ENCODE measurements at places on chromosomes 11 and 22.

DNA sequence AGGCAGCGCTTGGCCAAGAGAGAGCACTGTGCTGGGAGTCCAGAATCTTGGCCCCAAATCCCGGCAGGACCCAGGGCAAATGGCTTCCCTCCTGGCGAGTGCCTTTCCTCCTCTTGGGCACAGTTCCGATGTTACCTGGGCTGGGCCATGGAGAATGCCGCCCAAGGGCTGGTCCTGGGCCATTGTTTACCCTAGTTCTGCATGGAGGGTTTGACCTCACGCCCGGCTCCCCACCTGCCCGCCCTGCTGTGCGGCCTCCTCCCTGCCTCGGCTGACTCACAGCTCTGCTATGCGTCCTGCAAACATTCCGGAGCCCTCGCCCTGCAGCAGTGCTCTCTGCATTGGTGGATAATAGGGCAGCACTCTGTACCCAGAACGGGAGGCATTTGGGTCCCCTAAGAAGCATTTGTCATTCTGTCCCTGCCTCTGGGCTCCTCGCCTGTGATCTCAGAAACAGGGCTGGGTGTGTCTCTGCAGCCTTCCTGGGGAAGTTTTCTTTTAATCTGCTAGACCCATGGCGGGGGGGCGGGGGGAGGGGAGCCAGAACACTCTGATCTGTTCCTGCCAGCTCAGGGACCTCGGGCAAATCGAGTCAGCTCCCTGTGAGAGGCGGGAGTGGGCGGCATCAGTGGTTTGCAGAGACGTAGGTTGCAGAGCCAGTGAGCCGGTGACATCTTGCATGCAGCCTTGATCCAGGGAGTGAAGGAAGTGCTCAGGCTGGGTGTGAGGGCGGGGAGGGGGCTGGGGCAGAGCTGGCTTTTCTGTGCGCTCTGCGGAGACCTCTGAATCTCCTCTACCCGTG, 32.9 kb upstream of the SMIM38 start:
- H3K36me3 ChIP-seq = no peaks in the 10 kb centered on the region
- peaks cover 43% of the 10 kb centered on the region for H3K4me1 ChIP-seq
- H3K27ac ChIP-seq = no peak overlapping the region
- H3K4me3 ChIP-seq = peak overlapping the region; percentile 34
- H3K27me3 ChIP-seq = no peaks in the 10 kb centered on the region

- H3K4me3 ChIP-seq = peak within 1 kb of the TSS; percentile 98
- peaks cover 31% of the 10 kb centered on the region for H3K4me1 ChIP-seq
- H3K36me3 ChIP-seq = no peaks in the 10 kb centered on the region
- peak; percentile 90 for DNase-seq
- H3K27ac ChIP-seq = peak within 1 kb of the TSS; percentile 80
- H3K27me3 ChIP-seq = no peaks in the 10 kb centered on the region
Measured at GRCh38 chr11:117143871-117144476, at the start of gene PAFAH1B2. Gene PAFAH1B2, plus strand, starts transcription at chr11:117144287. Its CDS starts 8,161 bp downstream, at chr11:117152448.

- DNase-seq = no peak
- no peaks in the 10 kb centered on the region for H3K4me1 ChIP-seq
- no peak overlapping the region for H3K27ac ChIP-seq
- H3K4me3 ChIP-seq = no peak overlapping the region
- no peaks in the 10 kb centered on the region for H3K36me3 ChIP-seq
Measured at GRCh38 chr22:19645391-19645790, 68.9 kb upstream of the SEPTIN5 start.

DNA sequence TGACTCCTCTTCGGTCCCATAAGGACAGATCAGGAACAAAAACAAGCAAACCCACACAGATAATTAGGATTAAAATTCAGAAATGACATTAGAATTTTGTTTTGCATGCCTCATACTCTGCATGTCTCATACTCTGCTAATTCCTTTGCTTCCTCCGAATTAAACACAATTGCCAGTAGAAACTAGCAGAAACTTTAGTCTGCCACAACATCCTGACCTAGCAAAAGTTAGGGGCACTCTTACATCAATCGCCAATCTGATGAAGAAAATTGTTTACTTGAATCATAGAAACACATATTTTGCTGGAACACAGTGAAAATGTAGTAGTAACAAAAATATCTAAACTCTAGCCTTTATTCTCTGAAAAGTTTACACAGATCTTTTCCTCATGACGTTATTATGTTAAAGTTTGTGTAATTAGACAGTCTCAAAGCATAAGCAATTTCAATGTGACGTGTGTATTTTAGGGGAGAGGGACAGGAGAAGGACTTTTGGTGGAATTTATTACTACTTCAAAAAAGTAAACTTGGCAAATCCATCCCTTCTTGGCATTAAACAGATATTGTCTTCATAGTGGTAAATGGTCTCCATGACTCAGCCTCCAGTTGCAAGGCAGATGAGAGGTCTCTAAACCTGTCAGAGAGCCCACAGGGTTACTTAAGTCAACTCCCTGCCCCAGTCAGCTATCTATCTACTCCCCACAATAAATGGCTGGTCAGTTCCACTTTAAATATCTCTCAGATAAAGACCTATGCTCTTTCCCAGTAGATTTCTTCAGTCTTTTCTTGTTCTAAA, 249.8 kb upstream of the UBASH3B start:
- H3K27me3 ChIP-seq = no peaks in the 10 kb centered on the region
- H3K27ac ChIP-seq = no peak overlapping the region
- H3K36me3 ChIP-seq = no peaks in the 10 kb centered on the region
- no peaks in the 10 kb centered on the region for H3K4me1 ChIP-seq
- H3K4me3 ChIP-seq = no peak overlapping the region
- DNase-seq = no peak

- H3K27ac ChIP-seq = no peak overlapping the region
- H3K36me3 ChIP-seq = no peaks in the 10 kb centered on the region
- no peak overlapping the region for H3K4me3 ChIP-seq
- H3K4me1 ChIP-seq = no peaks in the 10 kb centered on the region
- no peak for DNase-seq
Measured at GRCh38 chr11:87466223-87466622, 428.5 kb downstream of the TMEM135 start.

DNA sequence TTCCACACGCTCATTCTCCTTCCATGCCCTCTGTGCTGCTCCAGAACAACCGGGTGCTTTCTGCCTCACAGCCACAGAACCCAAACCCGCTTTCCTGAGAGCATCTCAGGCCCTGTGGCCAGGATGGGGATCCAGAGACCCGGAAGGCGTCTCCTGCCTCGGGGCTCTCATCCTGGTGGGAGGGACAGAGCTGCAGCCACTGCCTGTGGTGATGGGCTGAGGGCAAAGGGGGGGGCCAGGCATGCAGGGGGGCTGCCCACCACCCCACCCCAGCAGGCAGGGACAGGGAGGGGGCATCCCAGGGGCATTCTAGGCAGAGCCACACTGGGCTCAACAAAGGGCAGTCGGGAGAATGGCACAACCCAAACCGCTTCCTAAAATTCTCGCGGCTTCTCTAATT, 41.4 kb downstream of the CERK start:
- H3K27me3 ChIP-seq = no peaks in the 10 kb centered on the region
- H3K27ac ChIP-seq = no peak overlapping the region
- H3K4me1 ChIP-seq = no peaks in the 10 kb centered on the region
- DNase-seq = no peak

GRCh38 chr11:120606211-120607010, 94.9 kb downstream of the GRIK4 start:
- no peak overlapping the region for H3K27ac ChIP-seq
- no peak for DNase-seq
- no peaks in the 10 kb centered on the region for H3K27me3 ChIP-seq
- H3K36me3 ChIP-seq = no peaks in the 10 kb centered on the region

- H3K27ac ChIP-seq = peak within 1 kb of the TSS; percentile 71
- no peaks in the 10 kb centered on the region for H3K27me3 ChIP-seq
- peak; percentile 61 for DNase-seq
Measured at GRCh38 chr11:121451986-121452608, at the start of gene SORL1. Gene SORL1, plus strand, starts transcription at chr11:121452314. Its CDS starts 18 bp downstream, at chr11:121452332.

- H3K27me3 ChIP-seq = no peaks in the 10 kb centered on the region
- no peak for DNase-seq
- H3K27ac ChIP-seq = no peak overlapping the region
- H3K4me3 ChIP-seq = no peak overlapping the region
Measured at GRCh38 chr11:46339816-46340215, 7.4 kb upstream of the DGKZ start.

- no peaks in the 10 kb centered on the region for H3K27me3 ChIP-seq
- H3K4me3 ChIP-seq = no peak overlapping the region
- H3K4me1 ChIP-seq = peaks cover 4% of the 10 kb centered on the region
- no peak for DNase-seq
- no peak overlapping the region for H3K27ac ChIP-seq
Measured at GRCh38 chr11:72773291-72773690, 20.6 kb downstream of the STARD10 start.

DNA sequence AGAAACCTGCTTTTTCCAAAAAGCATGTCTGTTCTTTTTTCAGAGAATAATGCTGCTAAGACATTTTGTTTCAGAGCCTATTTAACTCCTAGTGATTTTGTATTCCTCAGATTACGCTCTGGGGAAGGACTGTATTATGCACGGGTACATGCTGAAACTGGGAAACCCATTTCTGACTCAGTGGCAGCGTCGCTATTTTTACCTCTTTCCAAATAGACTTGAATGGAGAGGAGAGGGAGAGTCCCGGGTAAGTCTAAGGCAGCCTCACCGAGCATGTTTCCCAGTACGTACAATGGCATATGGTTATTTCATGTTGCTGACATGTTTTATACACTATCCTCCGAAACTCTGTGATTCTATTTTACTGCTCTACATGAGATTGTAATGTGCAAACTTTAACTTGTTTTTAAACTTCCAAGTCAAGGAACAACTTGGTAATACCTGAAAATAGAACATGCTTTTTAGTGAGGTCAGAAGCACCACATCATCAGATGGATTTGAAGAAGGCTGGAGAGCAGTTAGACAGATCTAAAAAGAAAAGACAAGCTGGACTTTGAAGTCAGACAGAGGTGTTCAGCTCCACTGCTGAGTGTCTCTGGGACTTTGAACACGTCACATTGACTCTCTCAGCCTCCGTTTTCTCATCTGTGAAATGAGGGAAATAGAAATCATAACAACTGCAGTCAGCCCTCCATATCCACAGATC, 23.7 kb upstream of the MYO18B start:
- H3K4me3 ChIP-seq = no peak overlapping the region
- no peak for DNase-seq
- H3K36me3 ChIP-seq = no peaks in the 10 kb centered on the region
- no peaks in the 10 kb centered on the region for H3K27me3 ChIP-seq

DNA sequence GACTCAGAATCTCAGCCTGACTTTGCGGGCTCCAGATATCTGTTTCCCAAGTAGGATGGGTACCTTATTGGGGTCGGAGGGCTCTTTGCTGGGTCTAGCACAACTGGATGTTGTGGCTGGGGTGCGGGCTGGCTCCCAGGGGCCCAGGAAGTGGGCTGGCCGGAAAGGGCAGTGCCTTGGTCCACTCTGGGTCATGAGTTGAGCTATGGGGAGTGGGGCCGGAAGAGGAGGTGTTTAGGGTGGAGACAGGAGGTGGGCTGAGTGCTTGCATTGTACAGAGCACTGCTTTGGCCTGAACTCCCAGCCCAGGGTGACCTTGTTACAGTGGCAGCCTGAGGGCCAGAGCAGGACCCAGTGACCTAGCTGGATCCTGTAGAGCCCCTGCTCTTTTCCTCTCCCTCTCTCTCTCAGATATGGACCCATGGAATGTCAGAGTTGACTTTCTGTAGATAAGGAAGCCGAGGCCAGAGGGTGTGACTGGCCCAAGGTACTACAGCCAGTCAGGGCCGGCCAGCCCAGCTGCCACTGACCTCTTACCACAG, 13.2 kb downstream of the PHLDB1 start:
- no peaks in the 10 kb centered on the region for H3K36me3 ChIP-seq
- no peak overlapping the region for H3K4me3 ChIP-seq
- peaks cover 5% of the 10 kb centered on the region for H3K27me3 ChIP-seq
- H3K27ac ChIP-seq = peak overlapping the region; percentile 33
- DNase-seq = no peak
- peaks cover 8% of the 10 kb centered on the region for H3K4me1 ChIP-seq

- H3K27me3 ChIP-seq = no peaks in the 10 kb centered on the region
- no peak overlapping the region for H3K4me3 ChIP-seq
Measured at GRCh38 chr11:132943706-132944568, 588.4 kb downstream of the OPCML start.

GRCh38 chr11:9379041-9379440, 5.4 kb upstream of the IPO7 start:
- no peak for DNase-seq
- H3K4me3 ChIP-seq = no peak overlapping the region
- H3K4me1 ChIP-seq = peaks cover under 1% of the 10 kb centered on the region
- H3K27me3 ChIP-seq = no peaks in the 10 kb centered on the region
- H3K27ac ChIP-seq = no peak overlapping the region

DNA sequence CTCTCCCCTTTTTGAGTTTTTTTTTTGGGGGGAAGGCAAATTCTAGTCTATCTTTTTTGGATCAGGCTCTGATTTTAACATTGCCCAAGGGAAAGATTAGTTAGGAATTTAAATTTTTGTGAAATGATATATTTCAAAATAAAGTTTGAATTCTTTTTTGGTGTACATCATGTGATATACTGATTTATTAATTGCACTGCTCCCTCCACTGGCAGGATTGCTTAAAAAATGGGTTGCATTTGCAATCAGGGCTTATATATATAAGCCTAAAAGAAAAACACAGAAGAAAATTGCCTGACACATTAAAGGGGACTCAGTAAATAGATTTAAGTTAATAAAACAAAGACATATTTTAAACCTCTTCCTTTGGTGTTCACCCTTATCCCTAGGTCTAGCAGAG, 1.2 kb downstream of the DYNC2H1 start:
- H3K4me1 ChIP-seq = no peaks in the 10 kb centered on the region
- no peak overlapping the region for H3K4me3 ChIP-seq
- H3K27ac ChIP-seq = no peak overlapping the region
- H3K27me3 ChIP-seq = no peaks in the 10 kb centered on the region

DNA sequence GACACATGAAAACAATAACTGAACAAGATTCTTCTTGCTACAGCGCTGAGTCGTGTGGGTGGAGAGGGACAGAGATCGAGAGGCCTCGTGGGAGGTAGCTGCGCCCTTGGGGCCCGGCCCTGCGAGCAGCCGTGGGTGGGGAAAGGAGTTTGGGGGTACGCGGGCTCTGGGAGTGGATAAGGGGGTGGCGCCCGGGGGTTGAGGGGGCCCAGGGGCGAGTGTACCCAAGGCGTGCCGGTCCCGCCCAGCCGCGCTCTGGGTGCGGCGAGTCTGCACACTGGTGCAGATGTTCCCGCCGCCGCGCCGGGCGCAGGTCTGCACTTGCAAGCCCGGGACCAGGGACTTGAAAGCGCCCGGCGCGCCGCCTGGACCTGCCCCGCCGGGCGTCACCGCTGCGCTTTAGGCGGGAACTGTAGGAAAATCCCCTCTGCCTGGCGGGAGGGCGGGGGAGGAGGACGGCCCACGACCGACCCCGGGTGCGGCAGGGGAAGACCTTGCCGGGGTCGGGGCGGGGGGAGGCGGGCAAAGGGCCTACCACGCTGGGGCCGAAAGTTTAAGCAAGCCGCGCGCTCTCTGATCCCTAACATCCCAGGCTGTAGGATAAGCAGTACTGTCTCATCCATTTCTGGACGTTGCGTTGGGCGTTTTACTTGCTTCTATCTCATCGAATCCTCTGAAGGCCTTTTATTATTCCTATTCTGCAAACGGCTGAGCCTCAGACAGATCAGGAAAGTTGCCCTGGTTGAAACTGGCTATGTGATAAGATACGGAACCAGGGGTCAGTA, 1.4 kb upstream of the KREMEN1 start:
- H3K4me3 ChIP-seq = peak overlapping the region; percentile 55
- peaks cover 27% of the 10 kb centered on the region for H3K27me3 ChIP-seq
- no peaks in the 10 kb centered on the region for H3K36me3 ChIP-seq
- H3K4me1 ChIP-seq = peaks cover 25% of the 10 kb centered on the region
- H3K27ac ChIP-seq = no peak overlapping the region

- H3K27me3 ChIP-seq = no peaks in the 10 kb centered on the region
- DNase-seq = no peak
- no peaks in the 10 kb centered on the region for H3K36me3 ChIP-seq
- H3K27ac ChIP-seq = no peak overlapping the region
Measured at GRCh38 chr22:39580006-39580441, 9.5 kb downstream of the CACNA1I start.

Measured in CD8-positive, alpha-beta memory T cell (primary cell).